NCI-H510A treated with DMSO at 0.1 percent for 48 hours (cell line): ENCODE measurements at places on chromosomes 11 and 22.

GRCh38 chr11:40998920-40999319, 460.5 kb downstream of the LRRC4C start:
- DNase-seq = no peak

DNA sequence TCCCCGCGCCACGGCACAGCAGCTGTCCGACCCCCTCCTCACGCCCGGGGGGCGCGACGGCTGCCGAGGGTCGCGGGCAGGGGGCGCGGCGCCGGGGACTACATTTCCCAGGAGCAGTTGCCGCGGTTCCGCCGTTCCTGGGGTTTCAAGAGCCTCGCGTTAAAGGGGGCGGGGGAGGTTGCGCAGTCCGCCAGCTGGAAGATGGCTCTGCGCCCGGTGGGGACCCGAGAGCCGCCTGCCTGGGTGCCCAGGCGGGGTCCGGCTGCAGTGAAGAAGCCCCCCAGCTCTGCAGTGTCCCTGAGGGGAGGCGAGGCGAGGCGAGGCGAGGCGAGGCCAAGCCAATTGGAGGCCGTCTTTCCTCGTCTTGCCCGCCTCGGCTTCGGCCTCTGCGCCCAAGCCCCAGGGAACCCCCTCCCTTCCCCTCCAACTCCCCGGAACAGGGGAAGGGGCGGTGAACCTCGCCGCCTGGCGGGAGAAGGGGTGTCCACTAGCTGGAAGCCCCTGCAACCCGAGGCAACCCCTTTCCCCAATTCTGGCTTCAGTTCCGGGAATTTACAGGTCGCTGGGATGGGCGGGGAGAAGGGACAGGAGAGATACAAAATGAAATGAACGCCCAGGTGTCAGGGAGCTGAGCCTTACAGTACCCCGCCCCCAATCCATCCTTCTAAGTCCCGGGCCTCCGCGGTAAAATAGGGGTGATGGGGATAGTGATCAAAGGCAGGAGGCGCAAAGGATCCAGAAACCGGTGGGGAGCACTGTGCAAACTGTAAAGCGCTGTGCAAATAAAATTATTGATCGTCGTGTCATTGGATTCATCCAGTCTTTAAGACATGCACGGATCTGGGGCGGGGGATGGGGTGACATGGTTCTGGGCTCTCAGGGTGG, 5.2 kb upstream of the GCAT start:
- DNase-seq = peak; percentile 46

GRCh38 chr11:328012-328411, 7.4 kb upstream of the IFITM3 start:
- DNase-seq = no peak

GRCh38 chr11:128500493-128500892, 86.9 kb downstream of the ETS1 start:
- DNase-seq = no peak

DNA sequence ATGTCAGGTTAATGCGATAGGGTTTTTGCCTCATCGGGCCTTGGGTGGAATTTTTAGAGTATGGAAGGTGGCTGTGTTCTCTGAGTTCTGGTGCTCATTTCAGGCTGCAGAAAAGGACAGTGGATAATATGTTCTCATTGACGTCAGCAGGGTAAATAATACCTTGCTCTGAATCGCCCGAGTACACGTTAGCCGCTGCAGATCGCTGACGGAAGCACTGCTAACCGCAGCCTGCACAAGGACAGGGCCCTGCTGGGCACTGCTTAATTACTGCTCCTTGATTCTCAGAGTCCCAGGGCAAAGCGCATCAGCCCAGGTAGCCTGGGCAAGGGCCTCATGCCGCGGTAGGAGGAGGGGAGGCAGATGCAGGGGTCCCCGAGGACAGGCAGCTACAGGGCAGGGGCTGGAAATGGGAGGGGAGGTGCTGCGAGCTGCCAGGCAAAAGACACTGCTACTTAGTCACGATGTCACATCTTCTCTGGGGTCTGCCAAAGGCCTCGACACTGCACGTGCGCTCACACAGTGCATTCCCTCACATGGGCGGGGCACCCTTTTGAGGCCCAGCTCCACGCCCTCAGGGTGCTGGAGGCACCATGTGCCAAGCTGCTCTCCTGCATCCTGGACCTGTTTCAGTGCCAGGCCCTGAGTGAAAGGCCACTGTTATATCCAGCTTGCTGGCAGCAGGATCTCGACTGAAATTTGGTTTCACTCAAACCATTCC, 35.2 kb downstream of the PPP2R1B start:
- peak; percentile 95 for DNase-seq

DNA sequence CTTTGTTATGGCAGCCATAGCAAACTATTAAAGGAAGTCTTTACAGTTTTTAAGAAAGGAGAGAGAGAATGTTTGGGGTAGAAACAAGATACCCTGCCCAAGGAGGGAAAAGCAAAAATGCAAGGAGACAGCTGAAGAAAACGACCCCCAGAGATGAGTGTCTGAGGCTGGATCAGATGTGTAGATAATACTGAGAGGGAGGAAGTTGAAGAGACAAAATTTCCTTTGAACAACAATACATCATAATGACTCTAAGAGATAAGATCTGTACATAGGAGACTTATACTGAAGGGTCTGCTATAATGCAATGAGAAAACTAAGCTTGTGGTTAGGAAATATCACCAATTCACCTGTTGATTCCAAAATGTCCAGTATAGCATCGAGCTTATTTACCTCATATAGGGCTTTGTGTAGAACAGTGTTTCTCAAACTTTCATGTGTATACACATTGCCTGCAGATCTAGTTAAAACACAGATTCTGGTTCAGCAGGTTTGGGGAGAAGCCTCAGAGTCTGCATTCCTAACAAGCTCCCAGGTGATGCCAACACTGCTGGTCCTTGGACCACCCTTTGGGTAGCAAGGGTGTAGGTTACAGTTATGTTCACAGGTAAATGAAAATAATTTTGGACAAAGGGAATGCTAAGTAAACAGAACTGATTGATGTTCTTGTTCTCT, 5.8 kb upstream of the CEP295 start:
- peak; percentile 9 for DNase-seq

- no peak for DNase-seq
These were observed 61.9 kb downstream of the CD44 start for GRCh38 chr11:35200811-35201341.

GRCh38 chr11:6057452-6057851, 26.9 kb upstream of the OR56A1 start:
- no peak for DNase-seq

DNA sequence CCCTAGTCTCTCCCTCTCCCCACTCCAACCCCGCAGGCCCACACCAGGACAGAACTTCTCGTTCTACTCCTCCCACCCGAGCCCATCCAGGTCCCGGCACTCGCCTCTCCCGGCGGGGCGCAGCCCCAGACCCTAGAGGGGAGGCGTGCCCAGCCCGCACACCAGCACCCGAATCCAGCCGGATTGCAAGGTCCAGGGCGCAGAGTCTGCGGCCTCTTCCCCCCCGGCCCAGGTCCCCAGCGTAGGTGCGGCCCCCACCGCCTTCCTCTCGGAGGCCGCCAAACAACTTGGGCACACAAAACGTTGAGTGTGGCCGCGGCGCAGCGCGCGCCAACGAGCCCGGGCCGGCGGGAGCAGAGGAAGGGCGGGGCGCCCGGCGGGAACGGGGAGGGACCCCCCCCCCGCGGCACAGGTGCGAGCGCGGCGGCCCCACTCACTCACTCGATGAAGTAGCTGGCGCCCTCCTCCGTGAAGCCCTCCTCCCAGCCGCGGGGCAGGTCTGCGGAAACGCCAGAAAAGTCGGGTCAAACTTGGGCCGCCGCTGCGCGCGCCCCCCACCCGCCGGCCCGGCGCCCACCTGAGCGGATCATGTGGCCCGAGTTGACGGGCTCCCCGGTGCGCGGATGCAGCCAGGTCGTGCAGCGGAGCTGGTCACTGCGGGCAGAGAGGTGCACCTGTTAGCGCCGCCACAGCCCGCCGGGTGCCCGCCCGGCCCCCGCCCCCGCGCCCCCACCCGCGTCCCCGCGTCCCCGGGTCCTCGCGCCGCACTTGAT, 480 bp downstream of the PLEKHA7 start:
- peak; percentile 4 for DNase-seq

GRCh38 chr11:13343931-13344717, 66.5 kb downstream of the BMAL1 start:
- DNase-seq = peak; percentile 38

DNA sequence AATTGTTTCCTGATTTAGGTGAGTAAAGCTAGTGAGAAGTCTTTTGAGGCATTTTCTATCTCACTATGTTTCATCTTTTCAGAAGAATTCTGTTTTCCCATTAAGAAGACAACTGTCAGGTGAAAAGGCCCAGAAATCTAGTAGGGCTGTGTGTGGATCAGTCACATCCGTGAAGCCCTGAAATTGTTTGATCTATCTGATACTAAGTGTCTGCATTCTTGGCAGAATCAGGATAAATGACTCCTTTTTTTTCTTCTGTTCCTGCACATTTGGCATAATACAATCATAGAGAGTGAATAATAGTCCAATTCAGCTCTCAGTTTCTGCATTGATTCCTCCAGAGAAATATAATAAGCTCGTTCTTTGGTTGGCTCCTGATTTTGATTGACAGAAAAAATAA, 208.3 kb downstream of the NAV2 start:
- DNase-seq = no peak

- DNase-seq = no peak
These were observed 19.7 kb upstream of the CDC42EP2 start for GRCh38 chr11:65295001-65295400.

GRCh38 chr11:124656774-124657630, 16.5 kb downstream of the SIAE start:
- peak; percentile 63 for DNase-seq
